Stomach (tissue), 19 donors: ENCODE measurements at places on chromosomes 16 and 17. TPM values are rescaled to one million over a fixed set of nuclear protein-coding genes. Genes with fewer than 3 reads are reported as not detected.

GRCh38 chr17:44568945-44569858 lies 11.9 kb downstream of the FZD2 start:
- H3K4me3 ChIP-seq, result no peak overlapping the region
- H3K4me1 ChIP-seq, result no peaks in the 10 kb centered on the region
- no peak overlapping the region for H3K27ac ChIP-seq
- DNase-seq, result no peak

GRCh38 chr16:75938818-75939217 lies 212.5 kb upstream of the CPHXL start:
- DNase-seq, result no peak
- H3K27me3 ChIP-seq, result no peaks in the 10 kb centered on the region

The FBXW10 gene
- 0.35 TPM for polyA plus RNA-seq

DNA sequence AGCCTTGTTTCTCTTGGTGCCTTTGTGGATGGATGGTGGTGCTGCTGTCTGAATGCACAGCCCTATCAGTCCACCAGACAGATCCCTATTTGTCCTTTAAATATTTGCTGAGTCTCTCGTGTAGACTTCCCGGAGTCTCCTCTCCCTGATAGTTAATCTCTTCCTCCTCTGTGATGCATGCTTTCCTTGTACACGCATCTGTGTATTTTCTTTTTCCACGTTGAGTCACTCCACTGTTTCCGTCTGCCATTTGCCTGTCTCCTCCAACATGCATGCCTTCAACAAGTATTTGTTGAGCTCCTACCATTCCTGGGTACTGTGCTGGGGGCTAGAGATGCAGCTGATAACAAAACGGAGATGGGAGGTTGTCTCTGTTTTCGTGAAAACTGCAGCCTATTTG lies 282.6 kb downstream of the HAPSTR1 start:
- no peak for DNase-seq
- H3K4me1 ChIP-seq, result no peaks in the 10 kb centered on the region
- no peak overlapping the region for H3K27ac ChIP-seq
- H3K27me3 ChIP-seq, result no peaks in the 10 kb centered on the region
- no peak overlapping the region for H3K4me3 ChIP-seq
- no peaks in the 10 kb centered on the region for H3K36me3 ChIP-seq

The KIFC3 gene
- 21.1 TPM for polyA plus RNA-seq

GRCh38 chr17:43825567-43825966 lies 7.4 kb downstream of the MPP3 start:
- peaks cover 33% of the 10 kb centered on the region for H3K36me3 ChIP-seq
- H3K27ac ChIP-seq, result no peak overlapping the region
- no peak for DNase-seq
- no peaks in the 10 kb centered on the region for H3K27me3 ChIP-seq
- no peak overlapping the region for H3K4me3 ChIP-seq

GRCh38 chr17:74945543-74945942 lies 9.8 kb downstream of the OTOP3 start:
- peaks cover 63% of the 10 kb centered on the region for H3K27me3 ChIP-seq
- H3K27ac ChIP-seq, result no peak overlapping the region
- no peak for DNase-seq
- no peaks in the 10 kb centered on the region for H3K36me3 ChIP-seq

DNA sequence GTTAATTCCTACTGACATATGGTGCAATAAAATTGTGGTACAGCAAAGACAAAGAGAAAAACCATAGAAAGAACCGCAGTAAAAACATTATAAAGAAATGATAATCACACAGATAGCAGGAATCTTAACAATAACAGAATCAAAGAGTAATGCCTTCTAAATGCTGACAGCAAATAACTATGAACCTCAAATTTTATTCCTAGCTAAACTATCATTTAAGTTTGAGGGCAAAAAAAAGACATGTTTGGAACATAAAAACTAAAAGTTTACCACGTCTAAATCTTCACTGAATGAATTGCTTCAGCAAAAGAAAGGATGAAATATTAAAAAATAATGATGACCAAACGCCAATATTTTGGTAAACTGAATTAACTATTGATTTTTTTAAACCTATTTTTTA lies 135.8 kb downstream of the CPPED1 start:
- DNase-seq, result no peak
- H3K4me3 ChIP-seq, result no peak overlapping the region
- H3K36me3 ChIP-seq, result no peaks in the 10 kb centered on the region
- H3K27me3 ChIP-seq, result no peaks in the 10 kb centered on the region

The LPCAT2 gene
- 6.5 TPM for polyA plus RNA-seq

The TBC1D3I gene
- 0.65 TPM for polyA plus RNA-seq

The CCL7 gene
- not detected for polyA plus RNA-seq

The CLEC16A gene
- polyA plus RNA-seq, result 8.6 TPM

- DNase-seq, result no peak
- H3K4me1 ChIP-seq, result peaks cover 27% of the 10 kb centered on the region
- no peaks in the 10 kb centered on the region for H3K36me3 ChIP-seq
- H3K27ac ChIP-seq, result peak overlapping the region; percentile 83
- H3K4me3 ChIP-seq, result peak overlapping the region; percentile 94
- no peaks in the 10 kb centered on the region for H3K27me3 ChIP-seq
These were observed 1.2 kb downstream of the GID4 start for GRCh38 chr17:18040261-18040858.

- DNase-seq, result no peak
- no peaks in the 10 kb centered on the region for H3K36me3 ChIP-seq
- H3K27me3 ChIP-seq, result no peaks in the 10 kb centered on the region
- H3K27ac ChIP-seq, result no peak overlapping the region
- H3K4me1 ChIP-seq, result no peaks in the 10 kb centered on the region
- H3K4me3 ChIP-seq, result no peak overlapping the region
These were observed 13.8 kb upstream of the KCNJ18 start for GRCh38 chr17:21678393-21679081.

DNA sequence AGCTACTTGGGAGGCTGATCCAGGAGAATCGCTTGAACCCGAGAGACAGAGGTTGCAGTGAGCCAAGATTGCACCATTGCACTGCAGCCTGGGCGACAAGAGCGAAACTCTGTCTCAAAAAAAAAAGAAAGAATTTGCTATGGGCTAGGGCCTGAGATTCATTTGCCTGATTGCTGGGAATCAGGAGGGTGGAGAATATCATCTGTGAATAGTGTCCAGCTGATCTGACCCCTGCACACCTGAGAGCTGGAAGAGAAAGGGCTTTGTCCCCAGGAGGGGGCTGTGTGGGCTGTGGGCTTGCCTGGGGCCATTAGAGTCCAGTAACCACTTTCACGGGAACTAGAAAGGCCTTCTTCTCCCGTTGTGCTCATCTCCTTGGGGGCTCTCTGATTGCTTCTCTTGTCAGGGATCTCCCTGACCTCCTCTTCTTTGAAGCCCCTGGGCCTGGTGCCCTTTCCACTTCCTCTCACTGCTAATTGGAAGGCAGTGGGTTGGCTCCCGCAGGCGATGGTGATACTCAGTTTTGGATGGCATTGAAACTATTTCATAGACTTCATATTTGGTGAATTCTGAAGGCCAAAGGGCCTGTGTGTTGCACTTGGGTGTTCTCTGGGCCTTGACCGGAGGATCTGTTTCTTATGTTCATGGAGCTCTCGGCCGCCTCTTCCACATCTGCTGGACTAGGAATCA lies 66.1 kb upstream of the NFAT5 start:
- H3K4me3 ChIP-seq, result no peak overlapping the region
- no peak for DNase-seq
- H3K36me3 ChIP-seq, result no peaks in the 10 kb centered on the region

DNA sequence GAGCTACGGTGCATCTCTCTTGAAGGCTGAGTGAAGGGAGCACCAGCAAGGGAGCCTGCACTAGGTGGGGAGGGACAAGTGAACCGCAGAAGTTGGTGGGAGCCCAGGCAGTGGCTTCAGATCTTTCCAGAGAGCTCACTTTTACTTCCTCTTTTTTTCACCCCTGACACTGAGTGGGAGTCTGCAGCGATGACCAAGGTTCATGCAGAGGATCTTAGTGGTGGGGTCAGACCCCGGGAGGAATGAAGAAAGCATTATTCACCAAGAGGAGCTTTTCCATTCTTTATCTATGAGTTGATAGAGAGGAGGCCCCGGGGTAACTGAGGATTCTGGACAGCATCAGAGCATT lies 3.0 kb upstream of the CCL2 start:
- peaks cover 91% of the 10 kb centered on the region for H3K4me1 ChIP-seq
- no peaks in the 10 kb centered on the region for H3K36me3 ChIP-seq
- H3K27me3 ChIP-seq, result no peaks in the 10 kb centered on the region
- no peak overlapping the region for H3K4me3 ChIP-seq
- H3K27ac ChIP-seq, result peak overlapping the region; percentile 84

The KRTAP4-9 gene
- not detected for polyA plus RNA-seq

- no peak for DNase-seq
- no peaks in the 10 kb centered on the region for H3K36me3 ChIP-seq
- H3K4me3 ChIP-seq, result no peak overlapping the region
- H3K27me3 ChIP-seq, result no peaks in the 10 kb centered on the region
- no peak overlapping the region for H3K27ac ChIP-seq
These were observed 16.6 kb upstream of the TBX2 start for GRCh38 chr17:61382796-61383688.

DNA sequence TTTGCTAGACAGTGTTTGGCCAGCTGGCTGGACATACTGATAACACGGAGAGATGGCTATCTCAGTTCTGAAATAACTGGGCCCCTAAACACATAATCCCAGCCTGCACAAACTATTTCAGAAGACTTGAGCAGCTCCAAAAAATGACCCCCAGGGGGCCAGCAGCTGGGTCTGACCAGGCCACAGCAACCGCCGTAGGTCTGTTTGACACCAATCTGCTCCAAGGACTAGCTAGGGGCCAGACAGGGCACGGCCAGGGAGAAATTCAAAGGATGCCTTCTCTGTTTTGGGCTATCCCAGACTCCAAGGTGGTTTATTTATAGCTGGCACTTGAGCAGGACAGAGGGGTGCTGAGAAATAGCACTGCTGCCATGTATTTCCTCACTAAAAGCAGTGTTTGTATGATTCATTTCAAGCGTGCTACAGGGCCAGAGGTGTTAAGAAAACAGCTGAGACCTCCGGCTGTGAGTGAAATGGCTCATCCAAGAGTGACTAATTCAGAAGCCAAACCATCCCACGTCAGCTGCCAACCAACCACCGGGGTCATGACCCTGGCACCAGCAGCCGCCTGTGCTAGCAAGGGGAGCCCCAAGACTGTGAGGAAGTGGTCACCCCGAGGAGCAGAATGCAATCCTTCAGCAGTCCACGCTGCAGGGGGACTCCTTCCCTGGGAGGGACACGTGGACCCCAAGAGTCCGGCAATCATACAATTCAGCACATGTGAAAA lies 5.7 kb downstream of the GGA2 start:
- DNase-seq, result no peak
- H3K4me3 ChIP-seq, result no peak overlapping the region
- peaks cover 63% of the 10 kb centered on the region for H3K4me1 ChIP-seq
- no peaks in the 10 kb centered on the region for H3K27me3 ChIP-seq
- H3K36me3 ChIP-seq, result no peaks in the 10 kb centered on the region

DNA sequence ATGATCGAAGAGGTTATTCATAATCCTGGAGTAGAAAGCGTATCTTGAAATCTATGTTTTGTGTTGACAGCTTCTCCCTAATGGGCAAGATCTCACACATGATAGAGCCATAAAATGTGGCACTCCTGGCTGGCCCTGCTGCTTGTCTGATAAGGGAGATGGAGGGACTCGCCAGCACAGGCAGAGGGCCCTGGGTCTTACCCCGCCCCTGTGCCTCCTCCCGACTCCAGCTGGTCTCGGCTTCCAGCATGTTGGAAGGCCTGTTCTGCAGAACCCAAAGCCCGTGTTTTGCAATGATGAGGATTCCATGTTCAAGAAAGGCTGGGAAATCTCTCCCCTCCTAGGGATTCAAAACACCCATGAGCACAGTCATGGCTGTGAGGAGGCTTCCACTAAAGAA lies 106.7 kb upstream of the SDK2 start:
- no peak overlapping the region for H3K27ac ChIP-seq
- DNase-seq, result no peak
- no peaks in the 10 kb centered on the region for H3K27me3 ChIP-seq
- H3K36me3 ChIP-seq, result no peaks in the 10 kb centered on the region
- H3K4me1 ChIP-seq, result peaks cover 5% of the 10 kb centered on the region
- no peak overlapping the region for H3K4me3 ChIP-seq

- no peaks in the 10 kb centered on the region for H3K36me3 ChIP-seq
- H3K27me3 ChIP-seq, result peaks cover 97% of the 10 kb centered on the region
- peaks cover 74% of the 10 kb centered on the region for H3K4me1 ChIP-seq
- DNase-seq, result peak; percentile 83
- H3K4me3 ChIP-seq, result peak overlapping the region; percentile 66
These were observed 1.4 kb upstream of the HES7 start for GRCh38 chr17:8125154-8125946.

GRCh38 chr17:51873302-51873701 lies 285.2 kb downstream of the CA10 start:
- no peak overlapping the region for H3K27ac ChIP-seq
- H3K36me3 ChIP-seq, result no peaks in the 10 kb centered on the region
- H3K27me3 ChIP-seq, result no peaks in the 10 kb centered on the region

DNA sequence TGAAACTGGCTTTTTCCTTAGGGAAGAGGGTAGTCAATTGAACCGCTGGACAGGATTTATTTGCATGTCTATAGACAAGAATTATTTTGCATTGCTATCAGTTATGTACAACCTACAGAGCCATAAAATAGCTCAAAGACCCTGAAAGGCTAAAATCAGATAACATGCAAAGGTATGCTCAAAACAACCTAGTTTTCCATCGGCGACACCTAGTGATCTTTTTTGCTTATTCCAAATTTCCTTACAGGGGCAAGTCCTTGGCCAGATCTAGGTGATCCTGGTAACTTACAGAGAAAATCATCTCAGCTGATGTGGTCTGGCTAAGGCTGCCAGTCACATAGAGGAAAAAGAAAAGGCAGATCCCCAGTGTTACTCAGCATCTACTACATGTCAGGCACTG lies 141.2 kb upstream of the RPL38 start:
- H3K4me1 ChIP-seq, result no peaks in the 10 kb centered on the region
- no peaks in the 10 kb centered on the region for H3K27me3 ChIP-seq
- H3K36me3 ChIP-seq, result no peaks in the 10 kb centered on the region

The CSH1 gene
- polyA plus RNA-seq, result not detected

DNA sequence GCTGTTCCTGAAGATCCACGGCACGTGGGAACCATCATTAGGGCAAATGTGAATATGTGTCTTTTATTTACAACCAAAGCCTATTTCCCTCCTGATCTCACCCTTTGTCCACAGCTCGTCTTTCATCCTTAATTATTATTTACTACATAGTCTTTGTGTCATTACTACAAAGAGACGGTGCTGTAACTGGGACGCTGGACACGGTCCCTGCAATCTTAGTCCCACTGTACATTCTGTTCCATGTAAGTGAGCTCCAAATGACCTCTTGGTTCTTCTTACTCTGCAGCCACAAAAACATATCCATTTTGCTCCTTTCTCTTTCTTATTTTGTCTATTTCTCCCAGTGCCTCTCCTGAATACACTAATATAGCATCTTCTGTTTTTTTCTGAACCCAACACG lies 12.7 kb upstream of the KRT23 start:
- H3K4me3 ChIP-seq, result no peak overlapping the region
- H3K27me3 ChIP-seq, result no peaks in the 10 kb centered on the region
- H3K27ac ChIP-seq, result no peak overlapping the region
- no peak for DNase-seq
- no peaks in the 10 kb centered on the region for H3K36me3 ChIP-seq
- H3K4me1 ChIP-seq, result peaks cover 4% of the 10 kb centered on the region

- H3K36me3 ChIP-seq, result peaks cover 6% of the 10 kb centered on the region
- H3K4me1 ChIP-seq, result peaks cover 50% of the 10 kb centered on the region
- H3K27me3 ChIP-seq, result no peaks in the 10 kb centered on the region
- DNase-seq, result no peak
These were observed 19.2 kb downstream of the ADCY7 start for GRCh38 chr16:50285406-50286003.

GRCh38 chr16:11563493-11564040 lies 23.2 kb downstream of the LITAF start:
- no peak overlapping the region for H3K4me3 ChIP-seq
- H3K27ac ChIP-seq, result peak overlapping the region; percentile 78
- no peaks in the 10 kb centered on the region for H3K36me3 ChIP-seq
- H3K4me1 ChIP-seq, result peaks cover 19% of the 10 kb centered on the region
- DNase-seq, result no peak
